HFF-Myc (cell line): ENCODE measurements at places on chromosomes 7 and 10.

DNA sequence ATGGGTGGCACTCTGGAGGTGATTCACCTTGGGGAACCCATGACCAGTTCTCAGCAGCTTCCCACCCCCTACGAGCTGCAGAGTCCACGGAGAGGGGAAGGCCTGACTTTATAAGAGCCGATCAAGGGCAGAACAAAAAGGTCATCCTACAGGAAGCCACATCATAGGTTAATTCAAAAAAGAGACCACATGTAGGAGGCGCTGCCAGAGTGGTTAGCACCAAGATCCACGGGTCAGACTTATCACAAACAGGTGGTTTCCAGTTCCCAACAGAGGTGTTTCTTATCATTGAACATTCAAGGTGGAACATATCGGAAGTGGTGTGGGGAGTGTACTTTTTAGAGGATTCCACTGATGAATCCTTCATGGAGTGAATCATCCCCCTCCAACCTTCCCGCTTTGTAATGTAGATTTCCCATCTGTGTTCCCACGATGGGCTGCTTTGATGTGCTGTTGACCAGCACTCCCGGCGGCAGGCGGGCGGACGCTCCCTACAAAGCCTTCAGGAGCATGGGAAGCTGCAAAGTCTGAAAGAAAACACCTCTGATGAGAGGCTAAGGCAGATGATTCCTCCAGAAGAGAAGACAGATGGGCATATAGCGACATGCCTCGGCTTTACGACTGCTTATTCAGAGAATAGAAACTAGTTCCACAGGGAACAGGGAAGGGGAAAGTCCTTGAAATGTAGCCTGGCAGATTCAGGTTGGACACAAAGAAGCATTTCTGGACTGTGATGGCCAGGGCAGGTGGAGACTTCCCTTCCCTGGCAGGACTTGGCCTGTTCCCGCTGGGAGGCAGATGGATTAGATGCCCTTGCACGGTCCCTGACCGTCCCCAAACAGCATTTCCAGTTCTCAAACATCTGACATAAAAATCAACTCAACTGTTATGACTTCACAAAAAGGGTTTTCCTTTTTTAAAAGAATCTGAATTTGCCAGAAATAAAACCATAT lies 66.5 kb downstream of the AFAP1L2 start:
- DNase-seq: no peak

GRCh38 chr10:97664282-97664850 lies 22.7 kb downstream of the AVPI1 start:
- DNase-seq: no peak

- no peak for DNase-seq
Observed at GRCh38 chr7:74560086-74560719, 97.3 kb upstream of the GTF2I start.

DNA sequence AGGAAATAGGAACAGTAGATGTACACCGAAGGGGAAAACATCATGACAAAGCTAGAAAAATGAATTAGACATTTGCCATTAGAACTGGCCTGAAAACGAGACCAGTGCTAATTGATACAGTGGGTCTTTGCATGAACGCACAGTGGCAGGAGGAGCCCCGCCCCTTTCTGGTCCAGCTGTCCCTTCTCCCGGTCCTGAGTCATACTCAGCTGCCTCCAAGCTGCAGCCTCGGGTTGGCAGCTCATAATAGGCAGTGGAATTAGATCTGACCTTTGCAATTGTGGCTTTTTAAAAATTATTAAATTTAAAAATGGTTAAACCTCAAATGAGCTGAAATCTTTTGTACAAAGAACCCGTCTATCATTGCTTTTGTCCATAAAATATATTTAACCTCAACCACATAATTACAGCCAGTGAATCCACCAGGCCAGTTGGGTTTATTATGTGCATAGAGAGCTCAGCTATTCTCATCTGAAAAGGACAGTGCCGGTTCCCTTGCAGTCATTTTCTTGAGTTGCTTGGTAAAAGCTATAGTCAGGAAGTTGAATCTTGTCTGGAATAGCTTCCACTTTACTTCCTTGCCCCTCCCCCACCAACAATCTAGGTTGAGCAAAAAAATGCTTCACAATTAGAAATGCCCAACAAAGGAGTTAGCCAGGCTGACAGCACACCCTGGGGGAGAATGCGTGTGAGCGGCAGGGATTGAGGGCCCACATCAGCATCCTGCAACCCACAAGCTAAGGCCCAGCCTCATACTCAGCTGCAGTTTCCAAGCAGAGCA lies 147.1 kb downstream of the BUB3 start:
- DNase-seq: no peak

- no peak for DNase-seq
Observed at GRCh38 chr10:126798649-126799048, 106.6 kb upstream of the DOCK1 start.

DNA sequence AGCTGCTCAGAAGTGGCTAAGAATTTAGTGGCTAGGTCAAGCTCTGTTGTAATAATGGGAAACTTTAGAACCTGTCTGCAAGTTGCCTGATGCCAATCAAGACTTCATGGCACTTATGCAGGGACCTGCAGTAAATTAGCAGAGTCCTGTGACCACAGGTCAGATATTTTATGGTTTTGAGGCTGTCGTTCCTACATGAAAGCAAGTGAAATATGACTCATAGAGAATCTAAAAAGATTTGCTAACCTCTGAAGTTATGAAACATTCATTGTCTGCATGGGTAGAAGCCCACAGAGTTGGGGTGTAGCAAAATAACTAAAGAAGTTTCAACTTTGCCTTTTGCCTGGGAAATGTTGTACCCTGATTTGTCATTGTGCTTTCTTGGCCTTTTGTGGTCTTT lies 32.3 kb downstream of the SLC39A12 start:
- DNase-seq: no peak

GRCh38 chr10:84224411-84225028 lies 824 bp downstream of the LRIT2 start:
- DNase-seq: no peak

DNA sequence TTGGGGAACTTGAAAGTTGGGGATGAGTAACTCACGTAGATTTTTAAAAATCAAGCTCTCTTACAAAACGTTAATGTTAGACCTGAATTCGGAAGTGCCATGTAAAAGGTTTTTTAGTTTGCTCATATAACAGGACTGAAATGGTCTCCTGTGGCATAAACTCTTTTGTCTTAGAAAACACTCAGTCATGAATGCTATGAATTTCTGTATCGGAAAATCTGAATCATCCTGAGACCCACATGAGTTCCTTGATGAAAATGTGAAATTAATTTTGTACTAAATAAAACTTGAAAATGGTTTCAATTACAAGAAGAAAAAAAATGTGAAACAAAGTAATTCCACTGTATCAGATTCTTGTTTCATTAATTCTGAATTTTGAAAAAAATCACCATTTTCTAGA lies 134.8 kb upstream of the BMPER start:
- DNase-seq: no peak

- no peak for DNase-seq
Observed at GRCh38 chr7:34165927-34166550, 260.7 kb downstream of the BMPER start.

- peak; percentile 84 for DNase-seq
Observed at GRCh38 chr7:80312139-80312661, 177.6 kb downstream of the GNAI1 start.

DNA sequence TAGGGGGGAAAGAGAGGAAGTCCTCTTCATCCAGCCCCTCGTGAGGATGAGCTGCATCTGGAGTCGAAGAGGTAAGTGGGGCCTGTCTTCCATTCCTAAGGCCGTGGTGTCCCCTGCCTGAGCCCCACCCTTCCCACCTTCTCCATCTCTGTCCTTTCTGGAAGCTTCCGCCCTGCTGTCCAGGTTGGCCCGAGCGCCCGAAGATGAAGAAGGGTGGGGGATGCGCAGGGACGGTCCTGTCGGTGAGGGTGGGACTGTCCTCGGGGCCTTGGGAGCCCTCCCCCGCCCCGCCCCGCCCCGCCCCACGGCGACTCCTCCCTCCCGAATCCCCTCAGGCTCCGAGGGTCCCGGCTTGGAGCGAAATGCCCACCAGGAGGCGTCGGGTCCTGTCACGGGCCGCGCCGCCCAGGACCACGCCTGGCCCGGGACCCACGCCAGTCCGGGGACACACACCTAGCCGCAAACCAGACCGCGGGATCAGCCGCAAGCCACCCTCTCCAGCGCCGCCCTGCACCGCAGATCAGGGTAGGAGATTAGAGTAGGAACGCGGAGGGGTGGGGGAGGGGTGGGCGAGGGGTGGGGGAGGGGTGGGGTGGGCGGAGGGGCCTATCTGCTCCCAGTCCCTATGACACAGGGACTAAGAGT lies 15.3 kb downstream of the GPRIN2 start:
- DNase-seq: no peak

GRCh38 chr10:97820096-97820704 lies 29.4 kb upstream of the GOLGA7B start:
- no peak for DNase-seq

GRCh38 chr7:29408841-29409243 lies 154.8 kb upstream of the PRR15 start:
- DNase-seq: peak; percentile 63
